Urothelium cell line (cell line): ENCODE measurements at places on chromosomes 5 and 9.

GRCh38 chr5:164234321-164234720 lies 728.9 kb downstream of the MAT2B start:
- DNase-seq, result no peak

DNA sequence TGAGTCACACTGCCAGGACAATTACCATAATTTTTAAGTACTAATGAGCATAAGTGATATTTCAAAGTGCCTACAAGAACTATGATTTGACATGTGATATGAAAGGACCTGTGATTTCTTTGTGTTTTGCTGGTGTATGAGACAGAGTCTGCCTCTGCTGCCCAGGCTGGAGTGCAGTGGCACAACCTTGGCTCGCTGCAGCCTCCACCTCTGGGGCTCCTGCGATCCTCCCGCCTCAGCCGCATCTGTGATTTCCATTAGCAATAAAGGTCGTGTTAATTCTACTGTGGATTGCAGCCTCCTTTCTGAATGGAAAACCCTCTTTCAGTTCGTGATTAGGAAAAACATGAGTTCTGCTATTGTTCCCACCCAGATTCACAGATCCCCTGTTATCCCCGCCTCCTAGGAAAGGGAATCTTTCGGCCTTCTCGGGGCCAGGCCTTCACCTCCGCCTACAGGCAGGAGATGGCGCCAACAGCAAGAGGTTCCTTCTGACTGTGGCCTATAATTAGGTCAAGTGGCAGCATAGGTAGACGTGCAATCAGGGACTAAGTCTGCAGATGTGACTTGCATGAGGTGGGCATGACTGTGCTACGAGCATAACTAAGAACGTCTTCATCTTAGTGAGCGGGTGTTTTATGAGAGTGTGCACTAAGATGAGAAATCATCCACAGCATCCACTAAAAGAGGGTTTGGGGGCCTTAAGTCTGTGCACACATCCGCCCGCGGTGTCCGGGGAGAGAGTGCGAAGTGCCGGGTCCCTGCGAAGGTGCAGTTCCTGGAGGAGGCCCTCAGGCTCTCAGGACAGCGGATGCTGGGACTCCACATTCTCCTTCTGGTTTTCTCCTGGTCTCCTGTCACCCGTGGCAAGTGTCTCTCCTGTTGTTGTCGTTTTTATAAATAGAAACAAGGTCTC lies 23.1 kb downstream of the TRIM7 start:
- DNase-seq, result peak; percentile 66

GRCh38 chr5:151002250-151002649 lies 18.1 kb upstream of the GPX3 start:
- no peak for DNase-seq

- DNase-seq, result peak; percentile 77
These were observed at the start of gene NACC2 for GRCh38 chr9:136095070-136096058. Gene NACC2, minus strand, starts transcription at chr9:136095289. Its CDS starts 44,768 bp downstream, at chr9:136050521.

- DNase-seq, result no peak
These were observed 191.4 kb downstream of the FRMD3 start for GRCh38 chr9:83346655-83347420.

DNA sequence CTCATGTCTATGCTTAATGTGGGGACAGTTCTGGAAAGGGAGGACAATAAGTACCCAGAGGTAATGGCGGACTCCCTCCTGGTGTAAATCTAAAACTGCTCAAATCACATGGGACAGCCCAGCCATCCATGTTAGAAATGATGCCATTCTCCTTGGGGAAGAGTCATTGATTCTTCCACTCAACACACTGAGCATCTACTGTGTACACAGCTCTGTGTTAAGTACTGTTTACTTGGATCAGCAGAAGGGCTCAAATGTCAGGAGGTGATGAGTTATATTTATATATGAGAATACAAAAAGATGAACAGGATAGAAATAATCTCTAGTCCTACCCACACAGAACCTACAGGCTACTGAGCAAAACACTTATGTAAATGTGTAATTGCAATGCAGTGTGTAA lies 31.8 kb upstream of the NANS start:
- DNase-seq, result no peak

DNA sequence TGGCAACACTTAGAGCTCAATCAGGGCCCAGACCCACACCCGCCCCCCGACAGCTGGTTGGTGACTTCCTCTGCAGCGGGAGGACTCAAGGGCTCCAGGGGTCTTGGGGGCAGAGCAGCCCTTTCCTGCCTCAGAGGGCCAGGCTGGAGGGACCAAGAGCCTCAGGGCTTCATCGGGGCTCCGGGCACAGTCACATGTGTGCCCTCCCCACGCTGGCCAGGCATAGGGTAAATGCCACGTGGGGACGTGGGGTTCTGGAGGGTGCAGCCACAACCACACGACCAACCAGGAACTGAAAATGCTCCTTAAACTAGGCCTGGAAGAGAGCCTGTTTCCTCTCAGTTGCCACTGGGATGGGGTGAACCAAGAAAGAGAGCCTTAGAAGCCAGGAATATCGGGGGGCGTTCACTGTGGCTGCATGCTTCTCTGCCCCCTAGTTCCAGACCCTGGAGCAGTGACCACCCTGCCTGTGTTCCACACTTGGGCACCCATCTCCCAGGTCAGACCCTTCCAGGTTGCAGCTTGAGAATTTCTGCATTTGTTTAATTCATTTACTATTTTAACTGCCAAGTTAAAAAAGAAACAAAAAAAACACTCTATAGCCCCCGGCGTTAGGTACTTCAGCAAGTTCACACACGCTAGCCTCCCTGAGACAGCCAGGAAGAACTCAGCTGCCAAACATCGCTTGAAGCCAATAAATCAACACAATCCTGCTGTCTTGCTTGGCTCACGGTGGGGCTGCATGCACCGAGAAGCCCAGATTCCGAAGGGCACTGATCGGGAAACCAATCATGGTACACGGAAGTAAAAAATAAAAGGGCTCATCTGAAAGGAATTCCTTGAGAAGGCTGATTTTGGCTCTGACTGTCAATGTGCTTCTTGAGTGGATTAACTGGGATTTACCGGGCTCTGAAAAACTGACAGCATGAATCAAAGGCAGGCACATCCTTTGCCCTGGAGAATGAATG lies 56.1 kb upstream of the PHYKPL start:
- DNase-seq, result no peak

GRCh38 chr9:90803860-90804593 lies 2.4 kb downstream of the SYK start:
- DNase-seq, result no peak
